Activated CD4-positive, alpha-beta T cell treated with anti-CD3 and anti-CD28 coated beads, Interleukin-2, amount 10 ng/mL, durations not matched to agents 24 days and 14 days (primary cell): ENCODE measurements at places on chromosomes 11 and 22. TPM values are rescaled to one million over a fixed set of nuclear protein-coding genes. Genes with fewer than 3 reads are reported as not detected.

The NEFH gene
- 7.9 TPM in 2 replicates for total RNA-seq

The HSCB gene
- total RNA-seq: 12.8 and 14.1 TPM in 2 replicates

The MRGPRE gene
- not detected in 2 replicates for total RNA-seq

The PTPN5 gene
- not detected in 2 replicates for total RNA-seq

The EHF gene
- total RNA-seq: not detected in 2 replicates

The OTOG gene
- total RNA-seq: not detected in 2 replicates

The PTPRCAP gene
- 85.1 and 90.3 TPM in 2 replicates for total RNA-seq

The OR56A3 gene
- total RNA-seq: not detected in 2 replicates

The UBQLNL gene
- not detected in 2 replicates for total RNA-seq

The CREBZF gene
- total RNA-seq: 50.9 and 54.5 TPM in 2 replicates

The APOL3 gene
- total RNA-seq: 42.2 and 44.8 TPM in 2 replicates

The SLC22A6 gene
- total RNA-seq: not detected in 2 replicates

The GRIA4 gene
- not detected in 2 replicates for total RNA-seq

The UCP3 gene
- total RNA-seq: 2.9 and 3.6 TPM in 2 replicates

The NNMT gene
- not detected in 2 replicates for total RNA-seq

The C11orf42 gene
- total RNA-seq: not detected in 2 replicates

The DEFB131B gene
- total RNA-seq: not detected in 2 replicates

The OR4A16 gene
- not detected in 2 replicates for total RNA-seq

The OR52E2 gene
- not detected in 2 replicates for total RNA-seq

The OR51E2 gene
- total RNA-seq: not detected in 2 replicates

The MAP6 gene
- 0.09 and 0.14 TPM in 2 replicates for total RNA-seq

The KRTAP5-10 gene
- not detected in 2 replicates for total RNA-seq

The PEX26 gene
- total RNA-seq: 53.5 and 54.0 TPM in 2 replicates

The MRE11 gene
- total RNA-seq: 45.4 and 46.5 TPM in 2 replicates

The RASSF7 gene
- total RNA-seq: 21.8 and 23.1 TPM in 2 replicates

The CRYAB gene
- not detected in 2 replicates for total RNA-seq

The FGF19 gene
- not detected in 2 replicates for total RNA-seq
